Posterior vena cava (tissue), 2 donors: ENCODE measurements at places on chromosomes 16 and 17.

GRCh38 chr17:17351901-17352781, 49.0 kb downstream of the NT5M start:
- peak; percentile 83 for DNase-seq

GRCh38 chr17:10306585-10306984, 66.2 kb downstream of the MYH13 start:
- no peak for DNase-seq

- DNase-seq, result no peak
Measured at GRCh38 chr17:27240086-27240801, 53.7 kb upstream of the WSB1 start.

DNA sequence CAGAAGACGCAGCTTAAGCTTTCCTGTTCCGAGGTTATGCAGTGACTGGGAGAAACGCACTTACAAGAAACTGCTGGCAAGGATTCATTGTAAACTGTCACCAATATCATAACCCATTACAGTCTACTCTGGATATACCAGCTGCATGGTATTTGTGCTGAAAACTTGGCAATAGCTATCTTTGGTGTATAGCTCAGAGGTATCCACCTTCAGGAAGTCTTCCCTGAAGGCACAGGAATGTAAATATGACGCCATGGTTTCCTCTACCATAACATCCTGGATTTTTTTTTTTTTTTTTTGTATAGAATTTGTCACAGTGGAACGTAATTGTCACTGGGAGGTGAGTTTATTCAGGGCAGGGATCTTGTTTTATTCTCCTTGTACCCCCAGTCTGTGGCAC, 406.2 kb downstream of the GRIN2A start:
- no peak for DNase-seq

GRCh38 chr17:55601874-55602364, 90.7 kb upstream of the SMIM36 start:
- DNase-seq, result no peak

GRCh38 chr17:15364615-15365014, 23.2 kb upstream of the TEKT3 start:
- DNase-seq, result peak; percentile 80

- DNase-seq, result no peak
Measured at GRCh38 chr17:81863833-81864768, 3.8 kb upstream of the P4HB start.

GRCh38 chr16:57884655-57885133, 82.4 kb upstream of the KIFC3 start:
- DNase-seq, result no peak

- DNase-seq, result no peak
Measured at GRCh38 chr17:76789235-76789788, 51.4 kb downstream of the MFSD11 start.

GRCh38 chr16:13936596-13937081, 16.7 kb downstream of the ERCC4 start:
- DNase-seq, result no peak

DNA sequence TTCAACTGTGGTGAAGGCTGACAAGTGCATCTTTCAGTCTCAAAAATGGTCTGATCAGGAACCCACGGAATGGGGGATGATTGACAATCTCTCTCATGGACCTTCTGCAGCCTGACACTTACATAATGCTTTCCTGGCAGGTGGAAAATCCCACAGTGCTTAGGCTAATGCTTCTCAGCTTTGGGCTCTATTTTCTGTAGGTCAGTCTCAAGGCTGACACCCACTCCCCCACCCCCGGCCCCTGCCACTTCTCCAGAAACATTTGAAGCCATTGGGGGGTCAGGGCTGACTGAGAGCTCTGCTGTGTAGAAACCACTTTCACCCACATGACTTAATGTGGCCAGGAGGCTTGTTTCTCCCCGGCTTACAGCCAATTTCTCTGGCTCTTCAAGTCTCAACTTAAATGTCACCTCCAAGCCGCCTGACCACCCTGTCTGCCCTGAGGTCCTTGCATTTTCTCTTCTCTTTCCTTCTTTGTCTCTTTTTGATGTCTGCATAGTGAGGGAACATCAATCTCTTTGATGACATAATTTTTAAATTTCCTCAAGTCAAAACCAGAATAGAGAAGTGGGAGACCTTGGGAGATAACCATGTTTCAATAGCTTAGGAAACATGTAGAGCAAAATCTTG, 16.7 kb upstream of the IRF8 start:
- DNase-seq, result no peak

- DNase-seq, result no peak
Measured at GRCh38 chr17:8946071-8946470, 19.4 kb downstream of the PIK3R5 start.

- no peak for DNase-seq
Measured at GRCh38 chr17:29855686-29856085, 74.3 kb downstream of the SSH2 start.
